ENCODE measurements at places on chromosomes 4 and X.

DNA sequence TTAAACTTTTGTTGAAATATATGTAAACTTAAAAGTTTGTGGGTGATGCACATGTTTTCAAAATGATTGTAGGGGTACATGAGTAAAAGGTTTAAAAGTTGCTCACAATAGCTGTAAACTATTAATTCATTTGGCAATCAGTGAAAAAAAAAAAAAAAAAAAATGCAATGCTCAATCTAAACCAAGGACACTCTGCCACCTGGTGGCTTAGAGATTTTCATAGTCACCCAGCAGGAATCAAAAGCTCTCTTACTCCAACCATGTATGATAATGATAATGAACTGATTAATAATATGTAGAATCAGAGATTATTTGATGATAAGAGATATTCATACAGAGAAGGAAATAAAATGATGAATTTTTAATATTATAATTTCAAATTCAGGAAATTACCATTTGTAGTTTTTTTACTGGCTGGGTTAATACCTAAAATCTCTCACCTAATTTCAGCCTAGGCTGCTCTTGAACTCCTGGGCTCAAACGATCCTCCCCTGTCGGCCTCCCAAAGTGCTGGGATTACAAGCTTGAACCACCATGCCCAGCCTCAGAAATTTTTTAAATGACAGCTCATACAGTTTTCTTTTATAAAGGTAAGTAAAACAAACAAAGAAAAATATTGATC, 46.9 kb upstream of the SLC25A4 start:
- peak; percentile 17 for DNase-seq

DNA sequence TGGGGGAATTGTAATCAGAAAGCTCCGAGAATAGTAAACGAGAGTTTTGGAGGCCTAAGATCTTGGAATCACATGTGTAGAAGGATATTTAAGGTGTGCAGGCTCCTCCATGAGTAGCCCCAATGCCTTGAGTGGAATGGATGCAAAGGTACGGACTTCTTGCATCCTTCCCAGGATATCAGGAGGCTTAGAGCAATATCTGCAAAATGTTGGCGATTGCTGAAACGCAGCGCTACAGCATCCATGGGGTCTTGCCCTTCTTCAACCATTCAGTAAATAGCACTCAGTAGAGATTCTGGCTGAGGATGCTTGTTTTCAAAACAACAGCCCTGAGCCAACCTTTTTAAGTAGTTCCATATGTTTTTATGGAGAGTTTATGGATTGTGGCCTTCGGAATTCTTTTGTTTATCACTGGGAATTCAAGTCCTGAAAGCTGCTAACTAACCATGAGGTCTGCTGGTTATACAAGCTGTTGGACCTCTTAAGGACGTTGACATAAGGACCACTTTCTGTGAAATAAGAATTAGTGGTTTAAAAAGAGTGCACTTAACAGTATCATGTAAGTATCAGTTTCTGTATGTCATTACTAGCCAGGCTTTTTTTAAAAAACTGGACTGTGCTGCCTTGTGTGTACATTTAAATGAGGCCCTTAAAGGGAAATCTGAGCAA, 228.8 kb upstream of the PGRMC2 start:
- DNase-seq: peak; percentile 78

GRCh38 chr4:185966997-185967775, 101.8 kb upstream of the TLR3 start:
- no peak for DNase-seq

GRCh38 chr4:10502717-10503116, 45.5 kb upstream of the ZNF518B start:
- DNase-seq: no peak

- peak; percentile 69 for DNase-seq
Observed at GRCh38 chrX:119189595-119189994, 46.5 kb upstream of the PGRMC1 start.

DNA sequence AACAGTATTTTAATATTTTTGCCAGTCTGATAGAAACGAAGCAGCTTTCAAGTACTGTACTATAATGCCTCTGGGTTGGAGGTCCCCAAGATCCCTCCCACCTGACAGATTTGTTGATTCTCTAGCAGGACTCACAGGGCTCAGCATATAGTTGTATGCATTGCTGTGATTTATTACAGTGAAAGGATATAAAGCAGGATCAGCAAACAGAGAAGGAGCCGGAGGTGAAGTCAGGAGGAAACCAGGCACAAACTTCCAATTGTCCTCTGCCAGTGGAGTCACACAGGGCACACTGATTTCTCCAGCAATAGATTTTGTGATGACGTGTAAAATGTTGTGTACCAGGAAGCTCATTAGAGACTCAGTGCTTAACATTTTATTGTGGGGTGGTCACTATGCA, 19.0 kb downstream of the USP53 start:
- no peak for DNase-seq

DNA sequence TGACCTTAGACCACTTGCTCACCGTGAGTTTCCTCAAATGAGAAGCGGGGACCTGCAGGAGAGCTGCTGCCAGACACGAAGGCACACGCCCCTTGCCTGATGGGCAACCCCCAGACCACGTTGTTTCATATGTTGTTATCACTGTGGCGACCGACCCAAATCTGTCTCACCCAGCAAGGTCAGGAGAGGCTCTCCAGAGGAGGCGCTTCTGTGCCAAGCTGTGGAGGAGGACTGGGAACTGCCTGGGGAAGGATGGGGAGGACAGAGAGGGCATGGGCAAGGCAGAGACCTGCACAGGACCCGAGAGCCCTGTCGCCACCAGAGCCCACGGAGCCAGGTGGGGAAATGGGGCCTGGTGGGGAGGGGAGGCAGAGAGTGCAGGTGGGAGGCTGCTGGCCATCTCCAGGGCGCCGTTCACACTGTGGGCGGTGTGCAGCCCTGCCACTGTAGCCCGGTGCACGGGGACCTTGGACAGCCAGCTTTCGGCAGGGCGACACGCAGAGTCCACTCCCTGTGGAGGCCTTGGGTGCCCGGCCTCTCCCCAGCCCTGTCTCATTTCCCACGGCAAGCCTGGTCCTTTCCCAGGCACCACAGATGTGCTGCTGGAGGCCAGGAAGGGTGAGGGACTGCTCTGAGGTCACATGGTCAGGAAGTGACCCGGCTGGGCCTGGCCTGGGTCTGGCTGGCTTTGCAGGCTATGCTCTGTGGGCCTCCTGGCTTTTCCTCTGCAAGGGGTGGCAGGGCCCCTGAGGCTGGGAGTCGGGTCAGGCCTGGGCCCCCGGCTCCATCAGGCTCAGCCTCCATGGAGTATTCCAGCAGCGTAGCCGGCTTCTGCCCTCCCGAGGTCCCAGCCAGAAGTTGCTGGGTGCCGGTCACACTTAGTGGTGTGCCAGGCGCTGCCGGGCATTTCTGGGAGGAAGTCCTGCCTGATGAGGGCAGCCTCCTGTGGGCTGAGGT, 3.2 kb downstream of the HTRA3 start:
- no peak for DNase-seq

DNA sequence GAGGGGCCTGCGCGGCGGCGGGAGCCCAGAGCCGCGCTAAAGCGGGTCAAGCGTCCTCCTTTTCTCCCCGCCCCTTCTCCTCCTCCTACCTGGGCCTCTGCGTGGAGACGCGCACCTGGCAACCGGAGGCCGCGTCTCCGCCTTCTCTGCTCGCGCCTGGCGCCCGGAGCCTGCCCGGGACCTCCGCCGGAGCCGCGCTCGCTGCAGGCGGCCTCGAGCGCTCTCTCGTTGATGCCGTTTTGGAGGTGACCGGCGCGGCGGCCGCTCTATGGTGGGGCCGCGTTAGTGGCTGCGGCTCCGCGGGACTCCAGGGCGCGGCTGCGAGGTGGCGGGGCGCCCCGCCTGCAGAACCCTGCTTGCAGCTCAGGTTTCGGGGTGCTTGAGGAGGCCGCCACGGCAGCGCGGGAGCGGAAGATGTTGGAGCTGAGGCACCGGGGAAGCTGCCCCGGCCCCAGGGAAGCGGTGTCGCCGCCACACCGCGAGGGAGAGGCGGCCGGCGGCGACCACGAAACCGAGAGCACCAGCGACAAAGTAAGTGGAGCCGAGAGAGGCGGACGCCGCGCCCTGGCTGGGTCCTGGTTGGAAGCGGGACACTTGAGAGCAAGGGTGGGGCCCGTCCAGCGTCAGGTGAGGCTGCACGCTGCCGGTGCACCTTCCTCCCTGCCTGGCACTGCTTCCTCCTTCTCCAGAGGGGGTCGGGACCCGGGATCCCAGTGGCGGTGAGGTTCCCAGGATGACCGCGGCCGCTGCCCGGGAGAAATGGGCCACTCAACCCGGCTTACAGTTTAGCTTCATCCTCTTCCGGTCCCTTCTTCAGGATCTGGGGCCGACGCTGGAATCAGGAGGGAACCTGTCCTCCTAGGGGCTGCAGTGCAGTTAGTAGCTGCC, at the start of gene CDS1:
CDS1 (plus strand) TSS at position 140 of the 888 bp plus-strand sequence; CDS start at position 415, 275 bp downstream.
- DNase-seq: peak; percentile 12

DNA sequence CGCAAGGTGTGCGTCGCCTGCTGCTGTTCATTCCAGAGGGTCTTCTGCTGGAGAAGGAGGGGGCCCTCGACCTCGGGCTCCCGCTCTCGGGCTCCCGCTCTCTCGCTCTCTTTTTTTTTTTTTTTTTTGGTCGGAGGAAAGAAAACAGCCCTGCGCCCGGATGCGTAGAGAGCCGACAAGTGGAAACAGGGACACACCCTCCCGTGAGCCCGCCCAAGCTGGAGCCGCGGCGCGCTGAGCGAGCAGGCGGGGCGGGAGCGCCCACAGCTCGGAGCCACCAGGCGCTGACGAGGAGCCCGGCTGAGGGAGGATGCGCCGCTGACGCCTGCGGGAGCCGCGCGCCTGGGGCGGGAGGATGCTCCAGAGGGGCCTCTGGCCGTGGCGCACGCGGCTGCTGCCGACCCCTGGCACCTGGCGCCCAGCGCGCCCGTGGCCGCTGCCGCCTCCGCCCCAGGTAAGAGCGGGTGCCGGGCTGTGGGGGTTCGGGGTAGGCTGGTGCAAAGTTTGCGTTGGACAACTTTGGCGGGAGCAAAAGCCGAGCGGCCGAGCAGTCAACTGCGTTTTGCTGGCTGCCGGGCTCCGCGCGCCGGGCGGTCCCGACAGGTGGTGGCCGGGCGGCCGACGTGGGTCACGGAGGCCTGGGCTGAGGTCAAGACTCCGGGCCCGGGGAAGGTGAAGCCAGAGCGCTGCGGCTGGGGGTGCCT, at the start of gene MCUB:
MCUB (plus strand) TSS at position 264 of the 704 bp plus-strand sequence; CDS start at position 356, 92 bp downstream.
- DNase-seq: peak; percentile 71

- DNase-seq: no peak
Observed at GRCh38 chr4:155724731-155725130, 34.1 kb upstream of the GUCY1B1 start.

GRCh38 chrX:112714357-112714918, 34.7 kb upstream of the LHFPL1 start:
- no peak for DNase-seq

DNA sequence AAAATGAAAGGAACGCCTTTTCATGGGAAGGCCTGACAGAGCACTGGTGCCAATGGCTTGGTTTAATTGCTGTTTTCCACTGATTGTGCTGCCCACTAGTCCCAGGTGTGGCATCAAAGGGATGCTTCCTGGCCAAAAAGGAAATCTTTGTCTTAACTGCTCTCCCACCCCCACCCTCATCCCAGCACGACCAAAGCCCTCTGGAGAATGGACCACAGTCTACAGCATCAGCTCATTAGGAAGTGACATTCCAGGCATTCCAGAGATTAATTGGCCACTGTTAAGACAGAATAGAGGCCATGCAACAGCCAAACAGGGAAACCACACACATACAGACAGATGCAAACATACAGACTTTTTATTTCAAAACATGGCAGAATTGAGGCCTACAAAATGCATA, 143.2 kb downstream of the LHFPL1 start:
- no peak for DNase-seq

GRCh38 chr4:81528200-81528599, 56.5 kb upstream of the RASGEF1B start:
- no peak for DNase-seq

- DNase-seq: no peak
Observed at GRCh38 chr4:47721485-47721884, 116.4 kb downstream of the CORIN start.

DNA sequence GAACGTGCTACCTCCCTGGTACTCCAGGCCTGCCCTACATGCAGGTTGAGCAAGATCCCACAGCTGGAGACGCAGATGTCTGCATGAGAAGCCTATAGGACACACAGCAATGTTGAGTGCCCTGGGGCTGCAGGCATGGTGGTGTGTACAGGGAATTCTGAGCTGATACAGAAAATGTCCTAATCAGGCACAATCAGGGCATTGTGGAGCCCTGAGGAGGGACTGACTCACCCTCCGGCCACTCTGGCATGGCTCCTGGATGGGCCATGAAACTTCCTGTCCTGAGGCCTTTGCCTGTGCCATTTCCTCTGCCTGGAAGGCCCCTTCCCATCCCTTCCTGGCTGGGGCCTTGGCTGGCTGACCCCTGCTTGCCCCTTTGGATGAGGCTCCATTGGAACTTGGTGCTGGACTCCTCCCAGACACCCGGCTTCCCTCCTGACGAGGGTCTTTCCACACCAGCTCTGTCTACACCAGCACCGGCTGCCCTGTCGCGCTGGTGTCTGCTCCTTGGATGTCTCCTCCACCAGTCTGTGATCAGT, 16.7 kb upstream of the AFAP1 start:
- DNase-seq: no peak

GRCh38 chr4:132572210-132572609, 576.9 kb upstream of the PCDH10 start:
- DNase-seq: no peak

- DNase-seq: no peak
Observed at GRCh38 chr4:130712038-130712437, 1616.1 kb downstream of the C4orf33 start.

GRCh38 chrX:83845397-83845796, 15.5 kb upstream of the CYLC1 start:
- peak; percentile 26 for DNase-seq

DNA sequence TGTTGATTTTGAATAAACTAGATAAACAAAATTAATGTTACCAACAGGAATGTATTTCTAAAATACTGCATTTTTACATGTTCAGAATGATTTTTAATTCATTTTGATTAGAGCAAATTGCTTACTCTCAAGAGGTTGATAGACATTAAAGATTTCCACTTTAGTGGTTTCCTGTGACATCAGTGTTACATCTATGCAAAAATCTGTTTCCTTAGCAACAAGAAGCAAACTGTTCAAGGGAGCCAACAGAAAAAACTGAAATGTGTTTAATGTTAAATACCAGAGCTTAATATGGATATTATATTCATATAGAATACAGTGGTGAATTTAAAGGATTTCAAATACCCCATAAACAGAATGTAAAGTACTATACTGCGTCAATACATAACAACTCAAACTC, 277.8 kb downstream of the GABRG1 start:
- no peak for DNase-seq

DNA sequence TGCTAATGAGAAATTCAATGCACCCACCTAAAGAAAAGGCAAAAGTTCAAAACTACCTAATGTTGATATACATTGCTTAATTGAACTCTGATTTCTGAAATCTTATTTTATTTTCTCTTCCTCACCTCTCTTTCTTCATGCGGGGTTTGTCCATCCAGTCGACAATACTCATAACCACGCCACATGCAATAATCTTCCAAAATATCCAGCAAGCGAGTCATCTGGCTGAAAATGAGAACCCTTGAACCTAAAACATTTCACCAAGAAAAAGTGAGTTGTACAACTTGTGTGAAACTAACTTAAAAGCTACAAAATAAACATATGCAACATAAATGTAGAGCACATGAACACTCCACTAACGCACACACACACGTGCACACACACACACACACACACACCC, 26.7 kb downstream of the SMARCA1 start:
- no peak for DNase-seq

All from NCI-H524 (cell line).